ENCODE measurements at places on chromosomes 2 and 18. TPM values are rescaled to one million over a fixed set of nuclear protein-coding genes. Genes with fewer than 3 reads are reported as not detected.

The EFR3B gene
- total RNA-seq = 0.83 TPM

The DSC2 gene
- total RNA-seq = not detected

The CXCR1 gene
- not detected for total RNA-seq

The FIGLA gene
- total RNA-seq = not detected

The LDLRAD4 gene
- 0.17 TPM for total RNA-seq

The IL36G gene
- not detected for total RNA-seq

The SLC30A3 gene
- total RNA-seq = 0.15 TPM

The MOB1A gene
- 104 TPM for total RNA-seq

The LRRC30 gene
- total RNA-seq = not detected

The AGXT gene
- total RNA-seq = not detected

The NDC80 gene
- total RNA-seq = 1.7 TPM

The GNAL gene
- total RNA-seq = 0.15 TPM

The TUBB8B gene
- total RNA-seq = not detected

The TMBIM1 gene
- 111 TPM for total RNA-seq

The IMPA2 gene
- 24.0 TPM for total RNA-seq

The KCTD18 gene
- total RNA-seq = 33.7 TPM

The NT5C1B gene
- total RNA-seq = not detected

The C1GALT1C1L gene
- 1.0 TPM for total RNA-seq

The CNDP1 gene
- total RNA-seq = not detected

The ESCO1 gene
- 14.8 TPM for total RNA-seq

The ASB18 gene
- not detected for total RNA-seq

The MTLN gene
- total RNA-seq = 49.3 TPM

The HOXD12 gene
- total RNA-seq = not detected

The NCOA1 gene
- 15.4 TPM for total RNA-seq

The ARHGAP15 gene
- total RNA-seq = not detected

The TTC27 gene
- total RNA-seq = 24.0 TPM

The LGALSL gene
- 1.5 TPM for total RNA-seq

The GALR1 gene
- not detected for total RNA-seq

The UGT1A10 gene
- total RNA-seq = not detected

The TACR1 gene
- not detected for total RNA-seq

The TEX44 gene
- total RNA-seq = not detected

The ABCB11 gene
- total RNA-seq = under 0.01 TPM

The TXNDC2 gene
- total RNA-seq = under 0.01 TPM

The DYSF gene
- total RNA-seq = 0.15 TPM

The LRRTM4 gene
- total RNA-seq = under 0.01 TPM

The CRACDL gene
- total RNA-seq = under 0.01 TPM

Measured in smooth muscle cell of trachea (primary cell).